GOT3 (cell line): ENCODE measurements at places on chromosomes 12 and 14.

DNA sequence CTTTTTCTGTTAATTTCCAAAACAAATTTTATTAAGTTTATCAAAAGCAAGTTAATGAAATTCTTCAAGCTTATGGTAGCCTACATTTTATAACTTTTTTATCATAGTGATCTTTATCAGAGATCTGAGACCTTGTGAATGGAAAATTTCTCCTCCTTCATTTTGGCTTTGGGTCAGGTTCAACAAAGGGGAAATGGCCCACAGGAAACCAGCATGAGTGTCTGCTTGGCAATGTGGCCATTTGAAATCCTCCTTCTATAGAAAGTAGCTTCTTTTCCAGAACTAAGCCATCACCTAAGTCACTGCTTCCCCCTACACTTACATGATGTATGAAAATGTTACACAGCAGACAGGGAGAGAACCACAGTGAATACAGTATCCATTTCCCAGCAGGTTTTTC, 1.6 kb downstream of the RHOJ start:
- DNase-seq: no peak

GRCh38 chr12:58703866-58704265, 216.4 kb downstream of the LRIG3 start:
- no peak for DNase-seq

GRCh38 chr14:50083467-50084337, 32.7 kb downstream of the VCPKMT start:
- DNase-seq: no peak

GRCh38 chr12:20096430-20096829, 271.9 kb upstream of the PDE3A start:
- no peak for DNase-seq

DNA sequence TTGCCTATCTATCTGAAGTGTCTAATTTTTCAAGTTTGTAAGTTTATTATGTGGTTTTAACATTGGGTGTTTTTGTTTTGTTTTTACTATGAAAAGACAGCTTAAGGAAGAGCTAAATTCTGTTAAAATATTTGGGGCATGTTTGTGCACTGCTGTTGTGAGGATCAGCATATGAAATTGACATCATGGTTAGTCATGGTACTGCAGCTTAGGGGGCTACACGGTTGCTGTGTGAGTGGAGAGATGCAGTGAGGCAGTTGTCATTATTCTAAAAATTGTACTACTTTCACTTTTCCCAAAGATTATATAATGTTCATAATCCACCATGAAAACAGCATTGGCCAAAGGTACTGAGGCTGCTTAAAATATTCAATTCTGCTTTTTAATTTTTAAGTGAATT, 49.0 kb downstream of the ZC3H14 start:
- no peak for DNase-seq

DNA sequence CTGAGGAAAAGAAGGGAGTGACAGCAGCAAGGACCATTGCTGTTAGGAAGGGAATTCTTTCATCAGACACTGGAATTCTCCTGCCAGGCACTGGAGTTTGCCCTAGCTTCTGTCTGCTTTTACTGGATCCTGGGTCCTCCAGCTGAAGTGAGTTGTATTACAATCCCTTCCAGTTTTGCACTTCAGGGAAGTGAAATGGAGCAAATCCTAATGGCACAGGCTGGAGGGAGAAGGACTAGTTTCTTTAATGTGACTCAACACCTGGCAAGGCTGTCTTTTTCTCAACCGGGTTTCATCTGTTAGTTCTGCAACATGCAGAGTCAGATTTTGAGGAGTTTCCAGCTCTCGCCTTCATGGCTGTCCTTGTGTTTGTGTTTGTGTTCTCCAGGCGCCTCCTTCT, 45.8 kb downstream of the ETV6 start:
- DNase-seq: no peak

DNA sequence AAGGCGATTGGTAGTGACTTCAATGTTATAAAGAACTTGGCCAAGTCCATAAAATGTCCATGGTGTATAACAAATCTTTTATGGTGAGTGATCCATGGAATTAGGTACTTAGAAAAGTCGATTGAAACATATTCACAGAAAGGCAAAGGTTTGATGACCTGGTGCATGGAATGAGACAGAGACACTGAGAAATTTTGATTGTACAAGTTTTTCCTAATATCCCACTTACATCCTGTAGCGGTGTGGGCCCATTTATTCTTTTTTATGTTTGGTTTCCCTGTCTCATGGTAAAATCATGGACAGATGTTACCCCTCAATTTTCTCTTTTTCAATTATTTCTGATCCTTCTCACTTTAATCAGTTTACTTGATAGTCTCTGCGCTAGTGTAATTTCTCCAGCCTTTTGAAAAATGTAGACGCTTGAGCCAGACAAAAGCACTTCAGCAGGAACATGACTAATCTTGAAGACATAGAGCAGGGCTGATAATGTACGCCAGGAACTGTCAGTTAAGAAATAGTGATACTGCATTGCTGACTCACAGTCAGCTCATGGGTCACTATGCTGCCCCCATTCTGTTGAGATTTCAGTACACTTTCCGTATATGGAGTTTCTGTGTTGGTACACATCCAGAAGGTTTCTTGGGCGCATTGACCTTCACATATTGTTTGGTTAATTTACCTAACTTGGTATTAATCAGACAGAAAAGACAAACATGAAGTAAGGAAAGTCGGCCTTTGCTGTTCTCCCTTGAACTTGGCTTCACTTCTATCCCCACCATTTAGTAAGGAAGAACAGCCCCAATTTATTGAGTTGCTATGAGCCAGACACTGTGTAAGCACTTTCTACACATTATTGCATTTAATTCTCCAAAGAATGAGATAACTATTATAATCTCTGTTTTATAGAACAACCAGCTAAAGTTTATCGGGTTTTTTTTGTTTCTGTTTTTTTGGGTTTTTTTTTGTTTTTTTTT, 841.7 kb downstream of the DIO2 start:
- DNase-seq: no peak

- peak; percentile 20 for DNase-seq
Observed at GRCh38 chr14:104826189-104826860, 25.4 kb downstream of the ZBTB42 start.

- DNase-seq: no peak
Observed at GRCh38 chr12:65276916-65277530, 1.5 kb upstream of the MSRB3 start.

DNA sequence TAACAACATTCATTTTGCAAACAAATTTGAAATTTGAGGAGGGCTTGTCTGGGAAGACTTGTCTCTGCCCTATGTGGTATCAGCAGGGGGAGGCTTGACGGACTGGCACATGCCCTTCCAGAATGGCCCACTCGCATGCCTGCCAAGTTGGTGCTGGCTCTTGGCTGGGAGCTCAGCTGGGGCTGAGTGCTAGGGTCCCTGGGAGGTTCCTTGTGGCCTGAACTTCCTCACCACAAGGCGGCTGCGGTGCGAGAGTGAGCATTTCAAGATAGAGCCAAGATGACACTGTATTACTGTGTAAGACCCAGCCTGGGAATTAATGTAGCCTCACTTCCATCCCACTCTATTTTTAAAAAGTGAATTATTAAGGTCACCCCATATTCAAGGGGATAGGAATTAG, 271.6 kb upstream of the PLEKHG7 start:
- no peak for DNase-seq
